Left cardiac atrium (tissue), 4 donors: ENCODE measurements at places on chromosomes 16 and 17. TPM values are rescaled to one million over a fixed set of nuclear protein-coding genes. Genes with fewer than 3 reads are reported as not detected.

SBK1 gene
- 1.3 TPM for total RNA-seq

NLRC5 gene
- total RNA-seq = 14.2 TPM

- no peak for DNase-seq
These were observed 144.5 kb downstream of the TMEM132E start for GRCh38 chr17:34723875-34724274.

- DNase-seq = no peak
These were observed 12.2 kb upstream of the CES3 start for GRCh38 chr16:66948837-66949225.

DNA sequence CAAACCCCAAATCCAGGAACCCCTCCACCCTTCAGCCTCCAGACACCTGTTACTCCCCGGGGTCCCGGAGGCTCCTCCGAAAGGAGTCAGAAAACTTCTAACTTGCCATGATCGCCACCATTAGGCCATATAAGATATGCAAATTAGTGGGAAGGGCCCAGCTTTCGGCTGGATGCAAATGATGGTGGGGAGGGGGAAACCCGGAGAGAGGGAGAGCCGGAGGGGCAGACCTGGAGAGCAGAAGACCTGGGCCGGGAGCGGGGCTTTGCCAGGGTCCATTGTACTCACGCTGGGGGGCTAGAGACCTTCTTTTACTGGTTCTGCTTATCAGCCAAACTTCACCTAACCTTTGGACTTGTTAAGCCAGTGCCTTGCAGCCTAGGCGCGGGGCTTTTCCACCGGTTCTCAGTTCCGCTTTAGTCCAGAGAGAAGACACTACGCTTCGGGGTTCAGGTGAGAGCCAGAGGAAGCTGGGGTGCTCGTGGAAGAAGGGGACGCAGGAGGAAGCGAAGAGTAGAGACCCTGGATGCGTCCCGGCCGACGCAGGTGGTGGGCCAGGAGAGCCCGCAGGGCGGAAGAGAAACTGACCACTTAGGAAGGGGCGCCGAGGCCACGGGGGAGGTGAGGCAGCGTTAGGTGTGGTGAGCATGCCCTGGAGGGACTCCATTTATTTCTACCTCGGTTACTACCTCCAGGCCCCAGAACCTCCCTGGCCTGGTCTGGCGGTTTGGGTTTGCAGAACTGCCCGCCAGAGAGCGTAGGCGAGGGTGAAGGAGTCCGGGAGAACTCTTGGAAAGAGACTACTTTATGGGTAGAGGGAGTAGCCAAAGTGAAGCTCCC lies at the start of gene HNF1B:
Gene HNF1B, minus strand, starts transcription at position 99 of the 840 bp plus-strand sequence. CDS start 175 bp downstream, outside the sequence.
- DNase-seq = no peak

- DNase-seq = no peak
These were observed 6.2 kb downstream of the ZNF276 start for GRCh38 chr16:89727406-89728120.

GRCh38 chr17:55717432-55717831 lies 5.2 kb downstream of the TMEM100 start:
- no peak for DNase-seq

DNA sequence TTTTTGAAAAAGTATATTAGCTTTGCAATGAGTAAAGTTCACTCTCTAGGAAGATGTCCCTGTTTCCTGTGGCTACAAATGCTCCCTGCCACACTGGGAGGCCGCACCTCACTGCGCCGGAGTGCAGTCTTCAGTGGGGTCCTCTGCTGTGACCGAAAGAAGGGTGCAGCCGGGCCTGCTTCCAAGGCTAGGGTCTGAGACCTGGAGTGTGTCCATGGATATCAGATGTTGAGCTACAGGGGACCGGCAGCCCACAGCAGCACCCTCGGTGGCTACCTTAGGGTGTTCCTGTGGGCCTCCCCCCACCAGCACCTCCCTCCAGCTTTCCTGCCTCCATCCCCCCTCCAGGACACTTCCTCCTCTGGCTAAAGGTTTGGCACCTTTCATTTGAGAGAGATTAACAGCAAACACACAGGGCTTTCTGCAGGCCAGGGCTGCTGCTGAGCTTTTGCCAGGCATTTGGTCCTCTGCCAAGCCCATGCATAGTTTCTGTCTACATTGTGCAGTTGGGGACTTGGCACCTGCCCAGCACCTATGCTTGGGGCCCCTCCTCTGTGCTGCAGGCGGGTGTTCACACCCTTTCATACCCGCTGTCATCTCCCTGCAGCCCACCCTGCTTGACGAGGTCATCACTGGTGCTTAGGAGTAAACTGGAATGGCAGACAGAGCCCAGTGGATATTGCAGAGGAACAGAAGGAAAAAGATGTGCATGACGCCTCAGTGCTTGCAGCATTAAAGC lies 33.8 kb upstream of the CRISPLD2 start:
- DNase-seq = peak; percentile 37

DNA sequence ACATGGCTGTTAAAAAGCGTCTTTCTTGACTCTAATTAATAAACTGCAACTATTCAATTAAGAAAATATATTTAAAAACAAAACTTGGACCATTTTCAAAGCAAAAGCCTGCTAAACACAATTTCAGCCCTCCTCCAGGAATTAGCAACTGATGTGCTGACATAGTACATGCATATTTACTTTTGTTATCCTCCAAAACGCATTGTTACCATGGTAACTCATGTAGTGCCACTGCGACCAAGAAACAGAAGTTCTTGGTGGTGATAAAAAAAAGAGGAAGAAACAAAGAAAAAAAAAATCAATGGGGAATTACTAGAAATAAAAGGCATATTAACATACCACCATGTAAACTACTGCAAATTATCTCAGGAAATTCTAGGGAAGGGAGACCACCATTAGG lies 793.4 kb upstream of the CDH8 start:
- no peak for DNase-seq
